ENCODE measurements at places on chromosomes 4 and X. TPM values are rescaled to one million over a fixed set of nuclear protein-coding genes. Genes with fewer than 3 reads are reported as not detected.
A peak's percentile ranks its signal among the peaks of the same experiment; 100 is the strongest.

The CENPU gene
- polyA plus RNA-seq, result 49.2 TPM

- DNase-seq, result no peak
These were observed 230.7 kb downstream of the AFAP1 start for GRCh38 chr4:7708981-7709380.

DNA sequence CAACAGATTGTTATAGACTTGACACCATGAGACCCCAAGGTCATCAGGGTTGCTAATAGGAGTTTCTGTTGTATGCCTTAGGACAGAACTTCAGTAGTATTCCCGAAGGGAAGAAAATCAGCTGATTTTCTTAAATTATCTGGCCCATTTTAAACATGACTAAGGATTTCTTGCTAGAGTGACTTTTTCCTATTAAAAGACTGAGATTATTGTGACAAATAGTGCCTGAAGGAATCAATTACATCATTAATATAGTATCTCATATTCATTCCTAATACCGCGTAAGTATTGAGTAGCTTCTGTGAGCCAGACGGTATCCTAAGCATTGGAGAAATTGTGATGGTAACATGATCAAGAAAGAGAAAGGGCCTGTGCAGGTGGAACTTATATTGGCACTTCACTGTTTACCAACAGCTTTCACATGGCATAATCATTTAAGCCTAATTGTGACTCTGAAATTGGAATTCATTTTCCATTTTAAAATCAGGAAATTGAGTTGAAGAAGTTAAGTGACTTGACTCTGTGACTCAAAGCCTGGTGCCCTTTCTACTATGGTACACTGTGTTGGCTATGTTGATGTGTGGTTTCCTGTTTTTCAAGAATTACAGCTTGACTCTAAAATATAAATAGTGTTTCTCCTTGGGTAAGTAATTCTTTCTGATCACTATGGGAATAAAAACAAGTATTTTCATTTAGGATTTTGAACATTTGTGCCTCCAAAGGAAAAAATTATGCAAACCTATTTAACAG lies 4.1 kb downstream of the AFF1 start:
- DNase-seq, result no peak

The GAGE12H gene
- not detected for polyA plus RNA-seq

The MAGEA2B gene
- polyA plus RNA-seq, result not detected

DNA sequence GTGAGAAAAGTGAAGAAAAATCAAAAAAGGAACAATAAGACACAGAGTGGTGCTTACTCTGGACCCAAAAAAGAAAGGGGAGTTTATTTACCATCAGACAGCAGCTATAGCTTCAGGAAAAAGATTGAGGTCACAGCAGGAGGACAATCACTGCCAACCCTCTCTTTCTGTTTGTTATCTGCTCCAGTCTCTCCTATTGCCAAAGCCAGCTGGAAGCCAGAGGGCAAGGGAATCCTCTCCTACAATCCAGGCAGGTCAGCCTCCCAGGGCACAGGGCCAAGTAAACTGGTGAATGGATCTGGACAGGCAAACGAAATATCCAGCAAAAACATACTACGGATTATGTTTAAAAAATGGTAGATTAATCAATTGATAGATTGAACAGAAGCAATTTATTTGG lies 306.9 kb upstream of the SLIT2 start:
- DNase-seq, result no peak

GRCh38 chr4:67071641-67072040 lies 473.7 kb downstream of the CENPC start:
- no peak for DNase-seq

The PPP4R3C gene
- polyA plus RNA-seq, result not detected

DNA sequence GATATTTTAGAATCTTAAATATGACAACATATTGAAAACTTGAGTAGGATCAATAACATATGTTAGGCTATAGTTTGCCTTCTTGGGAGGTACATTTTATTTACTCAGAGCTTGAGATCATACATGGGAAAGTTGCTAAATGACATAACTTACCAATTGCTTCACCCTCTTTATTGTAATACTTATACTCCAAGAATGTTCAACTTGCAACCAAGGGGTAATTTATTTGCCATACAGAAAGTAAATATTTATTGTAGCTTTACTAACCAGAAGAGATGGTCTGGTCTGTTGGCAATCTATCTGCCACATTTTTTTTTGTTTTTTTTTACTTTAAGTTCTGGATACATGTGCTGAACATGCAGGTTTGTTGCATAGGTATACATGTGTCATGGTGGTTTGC lies 426.6 kb downstream of the ARHGAP24 start:
- DNase-seq, result no peak

The KIF4A gene
- 13.0 TPM for polyA plus RNA-seq

The CFAP299 gene
- polyA plus RNA-seq, result 0.49 TPM

DNA sequence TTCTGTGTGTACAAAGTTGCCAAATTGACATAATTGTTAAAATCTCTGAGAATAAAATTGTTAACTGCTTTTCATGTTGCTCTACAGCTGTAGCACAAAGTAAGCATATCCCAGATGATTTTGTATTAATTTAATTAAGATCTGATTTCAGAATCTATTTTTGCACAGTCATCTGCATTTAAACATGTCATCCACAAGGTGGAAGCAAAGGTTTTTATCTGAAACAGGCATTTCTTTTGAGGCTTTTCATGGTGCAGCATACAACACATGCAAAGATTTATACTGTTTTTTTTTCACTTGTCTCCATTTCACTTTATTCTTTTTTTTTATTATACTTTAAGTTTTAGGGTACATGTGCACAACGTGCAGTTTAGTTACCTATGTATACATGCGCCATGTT lies 51.2 kb downstream of the GC start:
- DNase-seq, result no peak

The SPINK2 gene
- not detected for polyA plus RNA-seq

- no peak for DNase-seq
These were observed 314.9 kb upstream of the DIPK2B start for GRCh38 chrX:45515262-45516215.

DNA sequence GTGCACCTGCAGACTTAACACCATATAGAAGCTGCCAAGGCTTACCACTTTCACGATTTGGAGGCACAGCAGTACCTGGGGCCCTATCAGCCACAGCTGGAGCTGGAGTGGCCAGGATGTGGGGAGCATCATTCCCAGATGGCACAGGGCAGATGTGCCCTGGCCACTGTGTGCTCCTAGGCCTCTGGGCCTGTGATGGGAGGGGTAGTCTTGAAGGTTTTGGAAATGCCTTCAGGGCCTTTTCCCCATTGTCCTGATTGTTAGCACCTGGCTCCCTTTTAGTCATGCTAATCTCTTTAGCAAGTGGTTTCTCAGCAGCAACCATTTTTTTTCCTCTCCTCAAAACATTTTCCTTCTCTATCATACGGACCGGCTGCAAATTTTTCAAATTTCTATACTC lies 490.2 kb downstream of the RAB28 start:
- no peak for DNase-seq

GRCh38 chr4:121534187-121534586 lies 153.4 kb upstream of the QRFPR start:
- DNase-seq, result no peak

- DNase-seq, result no peak
These were observed 130.2 kb downstream of the AMELX start for GRCh38 chrX:11423362-11423818.

The PASD1 gene
- polyA plus RNA-seq, result not detected

GRCh38 chr4:78776079-78776728 lies at the start of gene BMP2K:
Gene BMP2K (plus strand): TSS chr4:78776350. CDS start chr4:78776544, 194 bp downstream.
- DNase-seq, result peak; percentile 75

The MPC1L gene
- not detected for polyA plus RNA-seq

DNA sequence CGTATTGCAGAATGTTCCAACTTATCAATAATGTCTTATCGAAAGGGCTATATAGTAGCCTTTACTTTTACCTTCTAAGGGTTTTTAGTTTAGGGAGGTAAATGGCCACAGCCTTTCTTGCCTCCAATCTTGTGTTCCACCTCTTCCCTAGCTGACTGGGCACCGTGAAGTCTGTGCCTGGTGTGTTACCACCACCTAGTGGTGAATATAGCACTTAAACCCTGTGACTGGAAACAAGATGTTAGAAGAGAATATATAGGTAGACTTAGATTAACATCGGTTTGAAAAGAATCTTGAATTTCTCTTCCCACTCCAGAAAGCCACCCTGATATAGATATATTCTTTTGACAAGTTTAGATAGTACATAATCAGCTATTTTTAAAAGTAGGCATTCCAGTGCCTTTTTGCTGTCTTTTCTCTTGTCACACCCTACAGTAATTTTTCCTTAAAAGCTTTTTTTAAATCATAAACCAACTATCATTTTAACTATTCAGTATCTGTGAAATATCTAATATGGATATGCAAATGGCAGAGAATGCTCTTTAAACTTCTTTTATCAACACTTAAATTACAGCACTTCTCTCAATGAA lies 27.8 kb upstream of the ADH7 start:
- DNase-seq, result peak; percentile 38

DNA sequence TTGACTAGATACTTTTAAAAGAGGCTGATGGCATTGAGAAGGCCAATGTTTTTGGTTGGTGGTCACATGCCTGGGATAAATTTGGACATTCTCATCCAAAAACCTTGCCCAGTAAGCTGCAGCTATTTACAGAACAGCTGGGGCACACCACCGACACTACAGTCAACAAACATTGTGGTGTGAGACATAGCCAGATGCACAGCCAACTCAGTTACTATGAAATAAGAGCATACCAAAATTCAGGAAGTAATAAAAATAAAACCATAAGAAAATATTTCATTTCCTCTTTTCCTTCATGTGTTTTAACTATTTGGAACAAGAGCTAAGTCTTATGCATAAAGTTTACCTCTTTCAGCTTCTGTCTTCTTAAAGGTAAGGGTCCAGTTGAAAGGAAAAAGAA lies 8.8 kb downstream of the PPM1K start:
- no peak for DNase-seq

The GAGE1 gene
- not detected for polyA plus RNA-seq

The ENPP6 gene
- polyA plus RNA-seq, result 4.4 TPM

The CNGA1 gene
- polyA plus RNA-seq, result 3.6 TPM

The CA5B gene
- 6.6 TPM for polyA plus RNA-seq

DNA sequence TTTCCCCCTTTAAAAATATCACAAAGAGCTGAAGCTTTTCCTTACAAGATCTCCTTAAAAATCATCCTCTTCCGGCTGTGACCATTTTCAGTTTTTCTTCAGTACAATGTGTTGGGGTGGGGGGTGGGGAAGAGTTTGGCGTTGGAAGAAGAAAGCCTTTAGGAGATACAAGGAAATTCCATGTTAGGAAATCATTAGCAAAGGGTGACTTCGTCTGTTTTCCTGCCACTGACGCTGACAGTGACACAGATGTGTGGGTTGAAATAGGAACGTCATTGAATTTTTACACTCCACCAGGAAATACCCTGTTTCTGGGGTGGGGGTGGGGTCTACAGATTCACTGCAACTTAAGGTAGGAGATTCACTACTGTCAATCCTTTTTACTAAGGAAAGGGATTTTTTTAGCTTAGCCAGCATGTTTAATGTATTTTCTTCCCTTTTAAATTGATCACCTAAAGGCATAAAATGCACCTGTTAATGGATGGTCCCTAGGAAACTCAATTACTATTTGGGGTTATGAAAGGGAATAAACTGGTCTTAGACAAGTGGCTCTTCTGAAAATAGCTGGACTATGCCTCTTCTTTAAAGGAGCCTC lies 3.9 kb downstream of the MAMLD1 start:
- no peak for DNase-seq

The SLIT2 gene
- 53.5 TPM for polyA plus RNA-seq

DNA sequence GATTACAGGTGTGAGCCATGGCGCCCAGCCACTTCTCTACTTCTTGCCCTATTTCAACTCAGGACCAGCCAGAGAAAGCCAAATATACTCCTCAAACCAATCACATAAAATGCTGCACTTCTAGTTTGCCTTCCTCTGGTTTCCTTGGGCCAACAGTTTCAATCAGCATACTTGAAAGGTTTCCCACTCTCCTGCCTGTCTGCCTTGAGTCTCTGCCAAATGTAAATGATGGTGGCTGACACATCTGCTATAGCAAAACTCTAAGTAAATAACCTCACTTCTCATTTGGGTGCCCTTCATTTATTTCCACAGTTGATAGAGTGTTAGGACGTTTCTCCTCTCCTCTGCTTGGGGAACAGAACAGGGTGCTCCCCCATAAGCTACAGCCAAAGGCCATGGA lies 36.4 kb upstream of the PPA2 start:
- no peak for DNase-seq

DNA sequence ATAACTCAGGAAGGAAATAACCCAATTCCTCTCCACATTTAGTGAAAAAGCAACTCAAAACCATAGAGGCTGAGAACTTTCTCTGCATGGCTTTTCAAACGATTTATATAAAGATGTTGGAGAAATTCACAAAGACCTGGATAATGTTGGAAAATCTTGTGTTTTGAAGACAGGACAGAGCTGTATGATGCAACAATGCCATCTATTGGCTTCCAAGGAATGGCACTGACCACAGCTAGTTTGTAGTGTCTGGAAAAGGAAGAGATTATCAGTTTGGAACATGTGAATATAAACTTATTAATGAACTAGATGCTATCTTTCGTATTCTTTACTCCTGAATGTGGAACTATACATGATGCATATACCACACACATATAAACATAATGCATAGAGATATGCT lies 503.6 kb downstream of the IL1RAPL1 start:
- no peak for DNase-seq

- no peak for DNase-seq
These were observed 403 bp upstream of the LGI2 start for GRCh38 chr4:25031077-25031621.

DNA sequence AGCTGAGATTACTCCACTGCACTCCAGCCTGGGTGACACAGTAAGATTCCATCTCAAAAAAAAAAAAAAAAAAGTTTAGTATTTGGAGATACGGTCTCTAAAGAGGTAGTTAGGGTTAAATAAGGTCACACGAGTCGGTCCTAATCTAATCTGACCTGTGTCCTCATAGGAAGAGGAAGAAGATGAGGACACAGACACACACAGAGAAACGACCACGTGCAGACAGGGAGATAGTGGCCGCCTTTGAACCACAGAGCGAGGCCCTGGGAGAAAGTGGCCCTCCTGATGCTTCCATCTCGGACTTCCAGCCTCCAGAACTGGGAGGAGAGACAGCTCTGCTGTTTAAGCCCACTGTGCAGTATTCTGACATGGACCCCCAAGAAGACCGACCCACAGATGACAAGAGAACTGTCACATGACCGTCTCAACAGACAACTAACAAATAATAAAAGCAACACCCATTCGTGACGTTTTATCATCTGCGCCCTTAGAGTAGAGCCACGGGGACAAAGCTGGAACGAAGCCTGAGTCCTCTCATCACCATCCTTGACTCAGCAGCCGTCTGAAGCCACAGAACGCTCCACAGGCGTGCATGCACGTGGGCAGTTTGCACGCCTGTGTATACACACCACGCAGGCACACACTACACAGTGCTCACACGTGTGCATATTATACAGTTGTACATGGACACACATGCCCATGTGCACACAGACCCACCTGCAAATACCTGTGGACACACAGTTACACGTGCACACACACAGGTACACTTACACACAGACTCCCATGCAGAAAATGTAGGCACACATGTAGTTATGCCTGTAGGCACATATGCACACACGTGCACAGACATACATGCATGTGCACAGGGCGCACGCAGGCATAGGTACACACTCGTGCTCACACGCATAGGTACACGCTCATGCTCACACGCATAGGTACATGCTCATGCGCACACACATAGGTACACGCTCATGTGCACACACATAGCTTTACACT lies 51.7 kb downstream of the FAM53A start:
- no peak for DNase-seq

The FABP2 gene
- polyA plus RNA-seq, result not detected

The RAB40AL gene
- not detected for polyA plus RNA-seq

All from renal cortex interstitium (tissue), 15 donors.